ENCODE measurements at places on chromosomes 16 and 17.

GRCh38 chr16:70433458-70434103, 5.3 kb downstream of the ST3GAL2 start:
- no peak for DNase-seq

DNA sequence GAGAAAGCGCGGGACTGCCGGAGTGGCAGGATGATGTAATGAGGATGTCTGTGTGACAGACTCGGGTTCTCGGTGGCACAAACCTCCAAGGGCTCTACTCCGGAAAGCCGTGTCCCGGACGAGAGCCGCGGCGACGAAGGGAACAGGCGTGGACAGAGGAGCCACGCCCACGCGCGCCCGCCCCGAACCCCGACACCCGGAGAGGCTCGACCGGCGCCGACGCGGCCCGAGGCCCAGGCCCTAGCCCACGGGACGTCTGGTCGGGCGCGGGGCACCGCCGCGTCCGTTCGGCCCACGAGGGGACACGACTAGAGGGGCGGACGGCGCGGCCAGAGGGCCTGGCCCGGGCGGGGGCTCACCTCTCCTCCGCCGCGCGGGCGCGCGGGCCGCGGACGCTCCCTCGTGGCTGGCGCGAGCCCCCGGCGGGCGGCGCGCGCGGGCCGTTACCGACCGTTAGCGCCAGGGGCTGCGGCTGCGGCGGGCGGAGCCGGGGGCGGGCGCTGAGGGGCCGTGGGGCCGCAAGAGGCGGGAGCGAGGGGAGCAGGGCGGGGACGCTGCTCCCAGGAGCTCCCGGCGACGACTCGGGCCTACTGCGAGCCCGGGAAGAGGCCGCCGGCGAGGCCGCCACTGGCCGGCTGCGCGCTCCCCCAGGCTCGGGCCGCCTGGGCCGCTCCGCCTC, 2.1 kb upstream of the IRX5 start:
- DNase-seq, result peak; percentile 81

DNA sequence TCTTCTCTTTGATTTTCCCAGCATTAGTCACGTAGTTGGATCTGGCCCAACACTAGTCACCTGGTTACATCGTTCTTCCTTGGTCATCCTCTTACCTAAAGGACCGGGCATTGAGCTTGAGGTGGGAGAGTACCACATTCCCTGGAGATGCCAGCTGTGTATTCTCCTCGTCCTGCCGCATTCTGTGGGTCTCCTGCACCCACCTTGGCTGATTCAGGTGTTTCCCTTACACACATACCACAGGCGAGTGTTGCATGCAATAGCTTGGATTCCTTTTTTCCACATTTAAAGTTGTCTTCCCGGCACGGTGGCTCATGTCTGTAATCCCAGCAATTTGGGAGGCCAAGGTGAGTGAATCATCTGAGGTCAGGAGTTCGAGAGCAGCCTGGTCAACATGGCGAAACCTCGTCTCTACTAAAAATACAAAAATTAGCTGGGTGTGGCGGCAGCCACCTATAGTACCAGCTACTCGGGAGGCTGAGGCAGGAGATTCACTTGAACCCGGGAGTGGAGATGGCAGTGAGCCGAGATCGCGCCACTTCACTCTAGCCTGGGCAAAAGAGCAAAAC, 21.6 kb upstream of the CLEC18C start:
- DNase-seq, result no peak

GRCh38 chr17:16061631-16062030, 62.0 kb downstream of the TTC19 start:
- no peak for DNase-seq

DNA sequence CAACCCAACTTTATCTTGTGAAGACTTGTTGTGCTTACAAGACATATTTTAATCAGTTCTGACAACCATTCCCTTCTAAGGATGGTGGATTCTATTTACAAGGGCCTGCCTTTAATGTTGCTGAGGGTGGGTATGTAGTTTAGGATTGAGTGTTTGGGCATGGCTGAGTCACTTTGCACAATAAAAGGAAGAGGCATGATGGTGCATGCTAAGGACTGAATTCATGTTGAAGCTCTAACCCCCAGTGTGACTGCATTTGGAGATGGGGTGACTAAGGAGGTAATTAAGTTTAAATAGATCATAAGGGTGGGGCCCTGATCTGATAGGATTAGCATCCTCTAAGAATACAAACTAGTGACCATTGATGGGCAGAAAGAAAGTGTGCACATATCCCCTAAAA, 196.1 kb upstream of the HS3ST3A1 start:
- no peak for DNase-seq

DNA sequence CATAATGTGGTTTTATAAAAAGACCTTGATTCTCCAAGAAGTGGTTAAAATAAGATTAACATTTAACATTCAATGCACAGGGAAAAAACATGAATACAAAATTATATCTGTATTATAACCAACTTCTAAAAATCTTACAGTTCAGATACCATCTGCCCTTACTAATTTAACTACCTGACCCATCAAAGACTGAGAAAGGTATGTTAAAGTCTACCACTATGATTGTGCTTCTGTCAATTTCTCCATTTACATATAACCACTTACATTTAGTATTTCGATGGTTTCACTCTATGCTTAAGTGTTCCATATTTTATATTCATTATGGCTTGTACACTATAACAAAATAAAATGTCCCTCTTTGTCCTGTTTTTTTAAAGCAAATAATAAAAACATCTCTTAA, 14.6 kb downstream of the AP1G1 start:
- no peak for DNase-seq

DNA sequence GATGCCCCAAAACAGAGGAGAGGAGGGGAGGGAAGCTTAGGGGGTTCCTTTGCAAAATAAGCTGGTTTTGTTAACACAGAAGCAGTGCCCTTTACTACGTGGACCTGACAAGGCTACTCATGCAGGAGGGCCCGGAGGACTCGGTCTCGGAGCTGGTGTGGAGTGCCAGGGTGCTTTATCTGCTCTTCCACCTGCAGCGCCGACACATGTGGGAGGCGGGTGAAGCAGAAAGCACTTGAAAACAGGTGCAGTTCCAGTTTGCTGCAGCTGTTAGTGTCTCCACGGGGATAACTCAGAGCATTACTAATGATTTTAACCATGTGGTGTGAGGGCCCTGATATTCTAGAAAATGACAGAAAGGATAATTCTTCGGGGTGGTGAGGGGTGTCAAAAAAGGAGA, 35.0 kb upstream of the MNT start:
- DNase-seq, result no peak

GRCh38 chr17:82424001-82424862, 5.8 kb upstream of the OGFOD3 start:
- peak; percentile 79 for DNase-seq

DNA sequence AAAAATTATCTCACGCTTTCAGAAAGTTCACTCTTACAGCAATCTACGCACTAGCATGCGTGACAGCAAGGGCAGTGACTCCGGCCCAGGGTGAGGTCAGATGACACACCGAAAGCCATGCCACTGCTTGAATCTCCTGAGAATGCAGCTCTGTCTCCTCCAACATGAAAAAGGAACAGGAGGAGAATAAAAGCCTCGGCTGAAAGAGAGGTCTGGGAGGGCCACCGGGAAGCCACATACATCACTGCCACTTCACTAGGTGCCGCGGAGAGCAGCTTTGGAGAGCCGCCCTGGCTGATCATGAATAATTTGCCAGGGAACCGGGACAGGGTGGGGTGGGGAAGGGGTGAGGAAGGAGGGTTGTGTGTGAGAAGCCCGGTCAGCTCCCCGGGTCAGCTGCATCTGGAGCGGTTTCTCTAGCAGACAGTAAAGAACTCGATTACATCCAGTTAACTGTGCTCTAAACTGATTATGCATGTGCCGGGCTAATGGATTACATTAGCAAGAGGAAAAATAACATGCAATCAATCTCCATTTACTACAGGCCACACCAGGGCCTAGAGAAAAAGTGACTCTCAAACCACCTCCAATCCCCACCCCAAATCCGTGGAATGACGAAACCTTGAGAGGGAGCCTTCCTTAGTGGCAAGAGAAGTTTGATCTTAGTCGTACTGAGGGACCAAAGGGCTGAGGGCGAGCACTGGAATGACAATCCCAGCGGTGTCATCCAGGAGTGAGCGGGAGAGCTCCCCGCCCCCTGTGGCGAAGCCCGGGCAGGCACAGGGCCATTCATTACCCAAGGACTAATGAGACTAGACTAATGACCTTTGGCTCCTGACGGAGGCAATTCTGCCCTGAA, 100.3 kb downstream of the ZFHX3 start:
- no peak for DNase-seq

- no peak for DNase-seq
Observed at GRCh38 chr16:68031951-68032350, 8.9 kb downstream of the DUS2 start.

DNA sequence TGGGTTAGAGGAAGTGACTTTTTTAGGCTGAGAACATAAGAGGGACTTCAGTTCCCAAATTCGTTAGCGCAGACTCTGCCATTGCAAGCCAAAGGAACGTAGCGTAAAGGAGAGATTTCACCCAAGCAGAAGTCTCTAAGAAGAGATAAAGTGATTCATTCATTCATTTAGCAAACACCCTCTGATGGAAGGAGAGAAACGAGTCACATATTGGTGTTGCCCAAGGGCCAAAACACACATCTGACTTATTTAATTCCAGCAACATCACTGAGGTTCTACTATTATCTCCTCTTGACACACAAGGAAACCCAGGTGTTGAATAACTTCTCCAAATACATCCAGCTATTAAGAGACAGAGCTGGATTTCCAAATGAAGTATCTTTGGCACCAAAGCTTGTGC, 85.7 kb upstream of the CACNG3 start:
- no peak for DNase-seq

GRCh38 chr17:4739122-4740024, at the start of the genes CXCL16 and ZMYND15:
TSS of gene CXCL16 (minus strand) at chr17:4739928. CDS start at chr17:4739339, 589 bp downstream.
TSS of gene ZMYND15 (plus strand) at chr17:4739833. CDS start at chr17:4740549, 716 bp downstream.
- no peak for DNase-seq

DNA sequence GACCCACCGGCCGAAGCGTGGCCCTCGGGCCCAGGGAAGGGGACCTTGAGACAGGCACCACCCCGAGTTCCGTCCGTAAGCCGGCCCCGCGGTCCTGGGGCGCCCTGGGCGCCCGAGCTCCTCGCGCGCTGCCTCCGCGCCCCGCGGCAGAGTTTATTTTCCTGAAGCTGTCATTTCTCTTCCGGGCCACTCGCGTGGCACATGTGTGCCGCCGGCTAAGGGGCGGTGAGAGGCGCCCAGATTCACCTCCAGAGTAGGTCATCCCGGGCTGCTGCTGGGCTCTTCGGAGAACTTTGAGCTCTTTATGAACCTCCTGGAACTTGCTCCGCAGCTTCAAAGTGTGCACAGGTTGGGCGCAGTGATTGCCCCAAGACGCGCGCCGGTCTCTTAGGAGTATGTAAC, 489 bp downstream of the ZC3H18 start:
- peak; percentile 1 for DNase-seq

DNA sequence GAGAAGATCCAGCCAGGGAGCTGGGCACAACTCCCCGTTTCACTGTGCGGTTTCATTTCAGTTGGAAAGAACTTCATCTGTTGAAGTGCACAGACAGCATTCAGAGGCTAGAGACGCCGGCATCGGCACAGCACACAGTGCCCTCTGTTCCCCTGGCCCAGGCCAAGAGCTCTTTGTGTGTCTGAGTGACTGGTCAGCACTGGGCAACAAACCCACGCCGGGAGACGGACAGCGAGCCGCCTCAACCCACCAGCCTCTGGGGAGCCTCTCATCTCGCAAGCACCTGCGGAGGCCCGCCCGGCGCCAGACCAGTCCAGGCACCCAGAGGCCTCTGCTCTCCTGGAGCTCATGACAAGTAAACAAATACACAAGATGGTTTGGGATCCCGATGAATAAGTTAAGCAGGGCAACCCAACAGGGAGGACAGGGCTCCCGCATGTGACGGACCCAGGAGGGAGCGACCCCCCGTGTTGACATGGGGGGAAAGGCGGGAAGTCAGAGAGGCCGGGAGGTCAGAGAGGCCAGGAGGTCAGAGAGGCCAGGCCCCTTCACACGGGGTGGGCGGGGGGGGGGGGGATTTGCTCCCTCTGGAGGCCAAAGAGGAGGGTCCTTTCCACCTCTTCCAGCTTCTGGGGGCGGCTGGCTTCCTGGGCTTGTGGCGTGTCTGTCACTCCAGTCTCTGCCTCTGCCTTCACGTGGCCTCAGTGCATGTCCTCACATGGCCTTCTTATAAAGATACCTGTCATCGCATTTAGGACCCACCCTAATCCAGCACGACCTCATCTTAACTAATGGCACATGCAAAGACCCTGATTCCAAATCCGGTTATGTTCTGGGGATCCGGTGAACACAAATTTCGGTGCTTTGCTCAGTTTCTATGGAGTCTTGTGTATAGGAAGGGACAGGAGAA, 25.8 kb upstream of the KLHDC4 start:
- DNase-seq, result no peak

GRCh38 chr17:82840431-82840831, 609 bp upstream of the ZNF750 start:
- no peak for DNase-seq

- DNase-seq, result no peak
Observed at GRCh38 chr16:53323924-53324323, 110.3 kb upstream of the RBL2 start.

DNA sequence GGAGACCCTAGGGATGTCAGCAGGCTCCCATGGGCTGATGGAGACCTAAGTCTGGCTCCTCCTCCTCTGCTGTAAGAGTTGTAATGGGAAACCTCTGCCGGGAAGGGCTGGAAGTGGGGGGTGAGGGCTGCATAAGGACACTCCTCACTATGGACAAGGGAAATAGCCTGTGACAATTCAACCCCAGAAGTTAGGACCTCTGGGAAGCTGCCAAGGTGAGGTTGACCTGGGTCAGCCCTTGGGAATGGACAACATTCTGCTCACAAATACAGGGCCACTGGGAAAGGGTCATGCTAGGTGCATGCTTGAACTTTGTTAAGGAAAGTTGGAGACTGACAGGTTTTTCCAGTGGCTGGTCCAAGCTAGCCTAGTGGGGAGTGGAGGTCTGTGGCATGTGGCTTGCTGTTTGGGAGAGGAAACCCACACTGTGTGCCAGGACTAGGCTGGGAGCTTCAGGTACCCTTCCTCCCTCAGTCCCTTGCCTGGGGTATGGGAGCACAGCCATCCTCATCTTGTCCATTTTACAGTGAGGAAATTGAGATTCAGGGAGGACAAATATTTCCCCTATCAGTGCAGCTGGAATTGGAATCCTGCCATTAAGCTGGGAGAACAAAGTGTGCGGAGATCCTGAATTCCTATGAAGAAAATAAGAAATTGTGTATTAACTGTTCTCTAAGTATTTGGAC, 190.4 kb downstream of the SALL1 start:
- no peak for DNase-seq

GRCh38 chr16:26569793-26570192, 496.9 kb upstream of the C16orf82 start:
- DNase-seq, result no peak

- DNase-seq, result no peak
Observed at GRCh38 chr17:42521666-42522262, 14.3 kb upstream of the NAGLU start.

- DNase-seq, result no peak
Observed at GRCh38 chr16:53757971-53758609, 54.1 kb downstream of the FTO start.

DNA sequence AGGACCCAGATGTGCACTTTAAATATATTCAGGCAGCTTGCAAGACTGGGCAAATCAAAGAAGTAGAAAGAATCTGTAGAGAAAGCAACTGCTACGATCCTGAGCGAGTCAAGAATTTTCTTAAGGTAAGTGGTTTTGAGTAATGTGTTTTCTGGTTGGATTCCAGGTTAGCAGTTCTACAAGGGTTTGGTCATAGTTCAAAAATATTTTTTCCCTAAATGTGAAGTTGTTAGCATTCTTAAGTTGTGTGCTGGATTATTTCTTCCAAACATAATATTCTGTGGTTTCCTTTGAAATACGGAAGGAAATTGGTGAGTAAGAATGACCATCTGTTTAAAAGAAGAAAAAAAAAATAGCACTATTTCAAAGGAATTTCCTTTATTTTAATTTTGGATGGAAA, 38.4 kb downstream of the PTRH2 start:
- DNase-seq, result peak; percentile 41
